ENCODE measurements at places on chromosomes 6 and 20.
A peak's percentile ranks its signal among the peaks of the same experiment; 100 is the strongest.

DNA sequence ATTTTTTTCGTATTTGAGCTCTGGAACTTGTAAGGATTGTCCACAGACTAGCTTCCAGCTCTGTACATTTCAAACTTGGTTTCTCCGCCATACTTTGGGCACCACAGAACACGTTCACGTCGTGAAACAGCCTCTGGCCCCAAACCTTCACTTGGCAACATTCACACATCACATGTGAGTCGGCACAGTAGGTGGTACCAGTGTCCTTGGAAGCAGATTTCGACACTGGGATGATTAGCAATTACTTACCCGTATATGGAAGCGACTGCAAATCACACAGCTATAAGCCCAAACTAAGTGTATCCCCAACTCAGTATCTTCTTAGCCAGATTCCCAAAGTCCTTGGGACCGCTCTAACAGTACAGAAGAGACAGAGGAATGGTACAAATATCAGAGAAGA, 60.2 kb downstream of the MAFB start:
- DNase-seq, result no peak

DNA sequence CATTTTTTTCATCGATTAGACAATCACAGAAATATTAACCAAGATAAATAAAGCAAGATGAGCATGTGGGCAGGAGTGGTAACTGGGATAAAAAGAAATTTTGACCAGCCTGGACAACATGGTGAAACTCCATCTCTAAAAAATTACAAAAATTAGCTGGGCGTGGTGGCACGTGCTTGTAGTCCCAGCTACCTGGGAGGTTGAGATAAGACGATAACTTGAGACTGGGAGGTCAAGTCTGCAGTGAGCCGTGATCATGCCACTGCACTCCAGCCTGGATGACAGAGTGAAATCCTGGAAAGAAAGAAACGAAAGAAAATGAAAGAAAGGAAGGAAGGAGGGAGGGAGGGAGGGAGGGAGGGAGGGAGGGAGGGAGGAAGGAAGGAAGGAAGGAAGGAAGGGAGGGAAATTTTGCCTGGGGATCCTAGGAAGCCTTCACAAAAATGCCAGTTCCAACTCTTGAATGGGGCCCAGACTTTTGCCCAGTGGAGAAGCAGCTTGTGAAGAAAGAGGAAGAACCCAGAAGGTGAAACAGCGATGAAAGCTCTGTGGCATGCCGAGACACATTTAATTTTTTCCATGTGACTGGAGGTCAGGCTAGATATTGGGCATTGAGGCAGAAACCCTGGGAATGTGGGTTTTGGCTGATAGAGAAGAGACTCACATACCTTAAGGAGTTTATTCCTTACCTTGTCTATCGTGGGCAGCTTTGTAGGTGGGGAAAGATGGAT, 20.3 kb downstream of the CCDC170 start:
- no peak for DNase-seq

DNA sequence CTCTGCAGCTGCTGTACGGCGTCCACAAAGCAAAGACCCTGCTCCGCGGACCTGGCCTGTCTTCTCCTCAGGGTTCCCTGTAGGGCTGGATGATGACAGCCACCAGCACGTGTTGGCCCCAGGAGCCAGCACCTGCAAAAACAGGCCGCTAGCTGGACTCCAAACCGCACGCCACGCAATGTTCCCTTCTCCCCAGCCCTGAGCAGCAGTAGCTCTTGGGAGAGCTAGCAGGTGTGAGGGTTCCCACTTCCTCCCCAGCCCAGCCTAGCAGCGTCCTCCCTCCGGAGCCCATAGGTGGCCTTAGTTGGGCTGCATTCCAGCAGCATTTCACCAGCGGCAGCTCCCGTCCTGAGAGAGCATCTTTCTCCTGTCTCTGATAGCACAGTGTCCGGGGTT, 42.3 kb downstream of the DACT2 start:
- DNase-seq, result no peak

- DNase-seq, result no peak
These were observed 57.1 kb downstream of the CRYBG1 start for GRCh38 chr6:106417572-106418147.

DNA sequence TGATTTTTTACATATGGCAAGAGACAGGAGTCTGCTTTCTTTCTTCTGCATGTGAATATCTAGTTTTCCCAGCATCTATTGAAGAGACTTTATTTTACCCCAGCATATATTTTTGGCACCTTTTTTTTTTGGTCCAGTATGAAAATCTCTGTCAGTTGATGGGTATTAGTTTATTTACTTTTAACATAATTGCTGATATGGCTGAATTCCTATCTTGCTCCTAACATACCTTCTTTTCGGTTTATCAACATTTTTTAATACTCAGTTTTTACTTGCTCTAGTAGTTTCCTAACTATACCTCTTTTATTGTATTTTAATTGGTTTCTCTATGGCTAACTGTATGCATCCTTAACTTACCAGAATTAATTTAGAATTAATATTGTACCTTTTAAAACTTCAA, 77.5 kb upstream of the PDE7B start:
- no peak for DNase-seq

DNA sequence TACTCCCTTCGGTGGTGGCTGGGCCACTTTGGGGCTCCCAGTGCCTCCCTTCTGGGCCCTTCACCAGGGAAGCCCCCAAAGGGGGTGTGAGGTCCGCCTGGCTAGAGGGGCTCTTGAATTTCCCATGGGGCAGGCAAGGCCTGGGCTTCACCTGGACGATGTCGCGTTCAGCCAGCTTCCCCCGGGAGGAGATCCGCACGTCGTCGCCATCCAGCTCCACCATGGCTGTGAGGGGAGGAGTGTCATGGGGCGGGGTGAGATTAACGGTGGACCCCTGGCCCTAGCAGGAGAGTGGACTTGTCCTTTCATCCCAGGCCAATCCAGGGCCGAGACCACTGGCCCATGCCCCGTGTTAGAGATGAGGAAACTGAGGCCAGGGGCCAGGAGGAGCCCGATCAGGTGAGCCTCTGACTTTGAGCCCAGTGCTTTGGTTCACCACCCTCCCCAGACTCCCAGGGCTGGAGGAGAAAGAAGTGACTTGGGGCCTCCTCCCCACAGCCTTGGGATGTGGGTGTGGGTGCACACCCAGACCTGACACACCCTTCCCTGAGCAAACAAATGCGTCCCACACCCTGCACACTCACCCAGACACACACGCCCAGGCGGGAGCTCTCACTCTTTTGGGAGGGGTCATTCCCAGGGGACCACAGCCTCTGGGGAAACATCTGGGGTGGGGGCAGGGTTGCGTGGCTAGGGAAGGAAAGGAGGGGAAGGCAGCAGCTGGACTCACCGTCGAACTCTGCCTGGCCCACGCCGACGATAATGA, 46.1 kb downstream of the RAB44 start:
- no peak for DNase-seq

DNA sequence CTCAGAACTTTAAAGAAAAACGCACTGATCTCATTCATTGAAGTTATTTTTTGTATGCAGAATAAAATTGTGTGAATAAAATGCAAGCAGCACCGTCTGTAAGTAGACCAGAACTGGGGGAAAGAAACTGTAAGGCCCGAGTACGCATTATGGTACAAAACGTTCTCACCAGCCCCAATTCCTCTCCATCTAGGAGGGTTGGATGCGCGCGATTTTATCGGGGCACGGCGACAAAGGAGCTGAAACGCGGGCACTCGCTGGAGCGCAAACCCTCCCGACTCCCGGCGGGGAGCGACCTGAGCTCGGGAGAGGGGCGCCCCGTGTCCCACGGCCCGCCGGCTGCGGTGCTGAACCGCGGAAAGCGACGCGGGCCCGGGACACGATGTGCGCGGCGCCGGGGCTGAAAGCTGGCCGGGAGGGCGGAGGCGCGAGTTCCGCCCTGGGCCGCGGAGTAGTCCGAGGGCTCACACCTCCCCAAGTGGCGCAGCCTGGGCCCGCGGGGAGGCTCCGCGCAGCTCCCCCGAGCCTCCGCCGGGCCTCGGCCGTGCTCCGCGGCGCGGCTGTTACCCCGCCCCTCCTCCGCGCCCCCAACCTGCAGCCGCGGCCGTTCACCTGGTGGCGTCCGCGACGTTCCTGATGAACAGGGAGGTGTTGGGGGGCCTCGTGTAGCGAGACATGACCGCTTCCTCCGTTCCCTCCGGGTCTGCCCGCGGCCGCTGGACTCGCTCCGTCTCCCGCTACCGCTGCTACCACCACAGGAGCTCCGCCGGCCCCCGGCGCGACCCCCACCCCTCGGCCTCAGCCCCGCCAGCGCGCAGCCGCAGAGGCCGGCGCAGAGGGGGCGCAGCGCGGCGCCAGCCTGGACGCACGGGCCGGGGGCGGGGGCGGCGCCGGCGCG, at the start of gene SRSF12:
TSS of gene SRSF12 (minus strand) at position 861 of the 898 bp plus-strand sequence. CDS start at position 677, 184 bp downstream.
- no peak for DNase-seq

DNA sequence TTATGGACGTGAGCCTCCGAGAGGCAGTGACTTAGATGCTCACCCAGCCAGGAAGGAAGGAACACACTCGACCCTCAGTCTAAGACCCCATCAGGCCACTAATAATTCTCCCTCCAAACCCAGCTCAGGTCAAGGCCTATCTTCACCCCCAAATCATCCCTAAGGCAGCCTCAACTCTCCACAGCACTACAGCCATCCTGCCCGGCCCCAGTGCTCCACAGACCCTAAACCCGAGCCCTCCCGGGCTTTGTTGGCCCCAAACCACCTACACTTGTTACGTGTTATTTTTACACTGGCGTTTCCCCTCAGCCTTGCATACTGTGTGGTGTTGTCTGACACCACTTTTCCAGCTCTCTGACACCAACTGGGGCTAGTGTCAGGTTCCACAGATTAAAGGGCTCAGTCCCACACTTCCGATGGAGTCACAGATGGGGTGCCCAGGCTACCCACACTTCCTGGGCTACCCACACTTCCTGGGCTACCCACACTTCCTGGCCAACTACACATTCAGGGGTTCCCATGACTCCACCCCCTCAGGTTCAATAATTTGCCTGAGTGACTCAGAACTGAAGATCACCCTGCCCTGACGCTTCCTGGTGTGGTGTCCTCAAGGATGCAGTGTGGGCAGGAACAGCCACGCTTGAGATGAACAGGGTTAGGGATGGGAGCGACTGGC, 25.3 kb downstream of the RBCK1 start:
- DNase-seq, result no peak

- peak; percentile 42 for DNase-seq
These were observed 9.0 kb downstream of the ADA start for GRCh38 chr20:44642203-44643153.

GRCh38 chr6:163376187-163376586, 38.3 kb upstream of the QKI start:
- no peak for DNase-seq

- no peak for DNase-seq
These were observed 5.2 kb upstream of the TREM1 start for GRCh38 chr6:41291717-41292116.

DNA sequence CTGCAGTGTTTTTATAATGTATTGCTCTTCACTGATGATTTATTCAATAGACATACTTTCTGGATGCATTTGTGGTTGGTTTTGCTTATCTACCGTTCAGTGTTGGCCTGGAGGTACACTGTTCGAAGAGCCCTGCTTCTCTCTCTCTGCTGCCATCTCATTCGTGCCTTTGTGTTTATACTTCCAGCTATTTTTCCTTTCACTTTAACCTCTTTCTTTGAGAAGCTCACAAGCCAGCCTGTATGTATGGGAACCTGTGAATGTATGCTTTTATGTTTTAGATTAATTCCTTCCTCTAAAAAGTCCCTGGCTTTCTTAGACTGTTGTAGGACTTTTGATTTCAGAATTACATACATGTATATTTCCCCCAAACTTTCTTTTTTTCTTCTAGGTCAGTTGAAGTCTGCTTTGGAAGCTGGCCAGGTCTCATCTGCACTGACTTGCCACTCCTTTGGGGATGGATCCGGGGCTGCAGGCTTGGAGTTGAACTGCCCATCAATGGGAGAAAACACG, 83.0 kb downstream of the SCAND1 start:
- DNase-seq, result no peak

DNA sequence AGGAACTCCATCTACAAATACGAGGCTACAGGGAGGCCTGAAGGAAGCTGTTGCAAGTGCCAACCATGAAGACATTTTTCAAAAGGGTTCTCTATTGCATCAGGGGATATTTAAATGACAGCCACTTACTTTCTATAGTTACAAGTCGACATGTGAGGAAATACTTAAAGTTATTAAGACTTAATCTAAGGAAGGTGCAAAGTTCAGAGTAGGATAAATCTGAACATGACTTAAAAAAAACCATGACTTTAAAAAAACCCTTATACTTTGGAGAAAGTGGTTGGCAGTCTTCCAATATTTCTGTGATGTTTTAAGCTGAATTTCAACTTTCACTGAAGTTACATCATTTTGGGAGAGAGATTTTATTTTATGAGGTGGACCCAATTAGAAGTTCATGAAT, 56.3 kb upstream of the EMILIN3 start:
- no peak for DNase-seq

DNA sequence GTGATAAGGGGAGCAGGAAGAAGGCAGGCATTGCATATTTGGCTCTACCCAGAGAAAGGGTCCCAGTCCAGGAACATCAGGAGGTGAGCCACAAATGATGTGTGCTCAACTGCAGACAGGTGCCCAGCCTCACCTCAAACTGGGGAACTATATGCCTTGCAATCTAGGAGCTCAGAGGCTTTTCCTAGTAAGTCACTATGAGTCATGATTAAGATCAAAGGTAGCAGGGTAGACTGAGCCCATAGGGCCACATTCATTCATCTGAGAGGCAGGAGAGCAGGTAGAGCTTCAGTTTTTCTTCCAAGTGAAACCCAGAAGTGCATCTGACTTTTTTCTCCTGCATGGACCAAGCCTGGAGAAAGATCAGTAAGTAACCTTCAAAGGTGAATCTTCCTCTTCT, 31.3 kb downstream of the MARCKS start:
- no peak for DNase-seq

DNA sequence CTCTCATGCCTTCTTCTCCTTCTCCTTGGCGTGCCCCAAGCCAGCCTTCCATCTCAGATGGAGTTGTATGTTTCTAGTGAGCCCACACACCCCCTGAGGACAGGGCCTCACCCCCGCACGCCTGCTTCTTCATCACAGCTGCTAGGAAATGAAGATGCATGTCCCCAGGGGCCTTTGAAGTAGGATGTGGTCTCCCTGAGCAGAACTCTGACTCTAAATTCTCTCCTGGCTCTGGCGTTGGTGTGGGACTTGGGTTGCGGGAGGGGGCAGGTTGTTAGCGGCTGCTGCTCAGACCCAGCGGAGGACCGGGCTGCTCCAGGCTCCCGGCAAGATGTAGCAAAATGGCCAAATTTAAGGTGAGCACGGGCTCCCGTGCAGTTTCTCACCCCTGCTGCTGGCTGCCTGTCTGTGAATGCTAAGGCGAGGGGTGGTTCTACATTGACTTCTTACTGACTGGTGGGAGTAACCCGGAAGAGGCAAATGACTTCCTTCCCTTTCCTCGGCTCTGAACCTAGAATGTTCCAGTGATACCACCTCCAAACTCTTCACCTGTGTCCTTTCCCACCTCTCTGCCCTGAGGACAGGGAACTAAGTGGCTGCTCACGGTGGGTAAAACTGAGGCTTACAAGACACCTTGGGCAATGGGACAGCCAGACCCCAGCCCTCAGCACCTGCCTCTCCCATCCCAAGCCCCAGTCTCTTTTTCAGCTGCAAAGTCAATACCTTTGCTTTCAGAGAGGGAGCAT, 8.8 kb downstream of the SYNJ2 start:
- DNase-seq, result no peak
